Activated T-cell treated with anti-CD3 and anti-CD28 coated beads for 1 hour (primary cell): ENCODE measurements at places on chromosomes 4 and X.

DNA sequence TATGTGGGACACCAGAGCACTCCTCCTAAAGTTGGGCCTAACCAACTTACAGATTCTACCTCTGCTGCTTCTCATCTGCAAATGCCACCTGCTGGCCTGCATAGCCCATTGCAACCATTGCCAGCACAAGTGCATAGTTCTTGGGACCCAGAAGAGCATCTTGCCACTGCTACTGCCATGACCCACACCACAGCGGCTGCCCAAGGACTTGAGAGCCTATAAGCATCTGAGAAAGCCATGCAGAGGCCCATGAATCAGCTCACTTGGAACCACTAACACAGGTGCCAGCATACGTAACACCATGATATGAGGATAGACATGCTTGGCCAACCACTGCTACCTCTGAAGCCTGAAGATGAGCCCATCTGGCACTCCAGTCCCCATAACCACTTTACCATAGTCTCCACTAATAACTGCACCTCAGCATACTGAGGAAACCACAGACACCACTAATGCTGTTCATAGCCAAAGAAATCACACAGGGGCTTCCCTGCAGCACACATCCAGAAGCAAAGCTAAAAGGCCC, 258.1 kb upstream of the AGTR2 start:
- DNase-seq, result no peak

DNA sequence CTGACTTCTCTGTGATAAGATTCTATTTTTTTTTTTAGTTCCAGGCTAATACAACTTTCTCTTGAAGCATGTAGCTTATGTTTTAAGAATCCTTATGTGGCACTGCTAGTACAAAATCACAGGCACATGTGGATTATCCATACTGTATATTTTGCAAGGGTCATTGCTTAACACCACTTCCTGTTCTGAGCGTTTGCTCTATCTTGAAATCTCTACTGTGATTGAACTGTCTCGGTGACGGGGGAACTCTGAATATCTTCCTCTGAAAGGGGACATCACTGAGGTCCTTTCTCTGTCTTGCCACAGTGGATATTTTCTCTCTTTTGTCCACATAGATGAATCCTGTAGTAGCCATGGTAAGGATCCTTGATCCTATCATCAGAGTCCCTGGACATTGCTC, 2.1 kb upstream of the WFS1 start:
- DNase-seq, result no peak

- DNase-seq, result no peak
Observed at GRCh38 chr4:170420255-170420693, 330.5 kb upstream of the AADAT start.

DNA sequence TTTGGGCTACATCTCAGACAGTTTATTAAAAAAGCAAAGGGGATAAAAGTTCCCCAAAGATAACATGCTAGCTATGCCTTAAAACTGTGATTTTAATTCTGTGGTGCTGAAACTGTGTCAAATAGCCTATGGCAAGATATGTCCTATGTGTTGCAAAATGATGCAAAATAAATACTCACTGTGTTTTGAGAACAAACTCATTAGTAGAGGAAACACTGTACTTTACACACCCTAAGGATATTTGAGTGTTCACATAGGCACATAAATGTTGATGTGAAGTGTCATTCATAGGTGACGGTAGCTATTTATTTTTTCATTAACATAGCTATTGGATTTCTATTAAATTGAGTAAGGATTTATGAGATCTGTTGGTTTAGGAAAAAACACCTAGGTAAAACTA, 351.9 kb downstream of the FAT4 start:
- DNase-seq, result no peak

- no peak for DNase-seq
Observed at GRCh38 chrX:136307471-136307870, 6.7 kb downstream of the ADGRG4 start.

GRCh38 chr4:8674311-8674885, 81.8 kb downstream of the CPZ start:
- DNase-seq, result no peak

DNA sequence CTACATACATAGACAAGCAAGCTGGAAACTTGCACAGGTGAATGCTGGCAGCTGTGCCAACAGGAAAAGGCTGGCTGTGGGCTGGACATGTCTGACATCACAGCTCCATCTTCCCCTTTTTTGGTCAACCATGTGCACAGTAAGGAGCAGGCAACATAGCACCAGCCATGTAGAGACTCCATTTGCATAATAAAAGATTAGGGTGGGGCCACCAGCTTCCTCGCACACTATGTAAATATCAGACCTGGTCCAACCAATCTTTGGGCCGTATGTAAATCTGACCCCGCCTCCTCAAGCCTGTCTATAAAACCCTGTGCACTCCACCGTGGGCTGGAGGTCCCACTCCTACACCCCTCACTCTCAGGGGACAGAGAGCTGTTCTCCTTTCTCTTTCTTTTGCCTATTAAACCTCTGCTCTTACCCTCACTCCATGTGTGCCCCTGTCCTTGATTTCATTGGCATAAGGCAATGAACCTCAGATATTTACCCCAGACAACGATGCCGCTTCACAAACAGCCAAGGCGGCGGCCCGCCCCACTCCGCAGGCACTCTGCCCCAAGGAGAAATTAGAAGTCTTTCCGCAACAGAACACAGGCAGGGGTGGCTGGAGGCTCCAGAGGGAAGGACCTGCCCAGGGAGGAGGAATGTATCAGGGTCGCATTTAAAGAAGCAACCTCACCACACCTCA, 862.2 kb downstream of the TRIML1 start:
- no peak for DNase-seq

- DNase-seq, result no peak
Observed at GRCh38 chrX:1262369-1262768, 6.2 kb upstream of the CSF2RA start.

DNA sequence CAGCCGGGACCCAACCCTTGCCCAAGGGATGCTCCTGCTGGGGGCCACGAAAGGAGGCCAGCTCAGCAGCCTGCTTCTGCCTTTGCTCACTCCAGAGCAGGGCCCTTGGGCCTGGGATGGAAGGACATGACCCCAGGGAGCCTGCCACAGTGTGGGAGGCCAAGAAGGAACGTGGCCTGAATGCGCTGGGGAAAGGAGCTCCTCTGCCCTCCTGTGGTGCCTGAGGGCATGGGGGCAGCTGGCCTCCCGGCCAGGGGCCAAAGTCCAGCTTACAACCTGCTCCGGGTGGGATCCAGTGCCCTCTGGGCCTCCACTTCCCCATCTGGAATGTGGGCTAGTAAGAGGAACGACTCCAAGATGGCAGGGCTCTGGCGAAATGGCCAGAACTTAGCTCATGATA, 2.0 kb upstream of the ATP2B3 start:
- no peak for DNase-seq

GRCh38 chr4:2036327-2036726, 22.8 kb upstream of the NAT8L start:
- no peak for DNase-seq

- no peak for DNase-seq
Observed at GRCh38 chr4:153161226-153161963, 42.8 kb upstream of the TRIM2 start.

DNA sequence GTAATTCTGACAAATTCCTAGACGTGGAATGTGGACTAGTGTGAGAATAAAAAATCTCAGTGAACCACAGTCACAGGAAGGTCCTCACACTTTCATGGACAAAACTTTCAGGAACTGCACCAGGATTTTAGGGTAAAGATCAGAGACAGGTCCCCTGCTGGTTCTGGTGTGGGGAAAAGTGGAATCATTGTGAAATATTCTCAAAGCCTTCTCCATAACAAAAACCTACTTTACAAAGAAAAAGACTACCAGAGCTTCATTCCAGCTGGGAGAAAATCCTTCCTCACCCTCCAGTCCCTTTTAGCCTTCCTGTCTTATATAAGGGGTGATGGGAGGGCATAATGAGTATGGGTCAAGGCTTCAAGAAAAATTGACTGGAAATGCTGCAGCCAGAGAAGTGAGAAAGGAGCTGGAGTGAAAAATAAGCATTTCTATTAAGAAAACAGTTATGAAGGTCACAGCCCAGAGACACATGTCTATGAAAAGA, 325.8 kb downstream of the ARAP2 start:
- DNase-seq, result no peak

DNA sequence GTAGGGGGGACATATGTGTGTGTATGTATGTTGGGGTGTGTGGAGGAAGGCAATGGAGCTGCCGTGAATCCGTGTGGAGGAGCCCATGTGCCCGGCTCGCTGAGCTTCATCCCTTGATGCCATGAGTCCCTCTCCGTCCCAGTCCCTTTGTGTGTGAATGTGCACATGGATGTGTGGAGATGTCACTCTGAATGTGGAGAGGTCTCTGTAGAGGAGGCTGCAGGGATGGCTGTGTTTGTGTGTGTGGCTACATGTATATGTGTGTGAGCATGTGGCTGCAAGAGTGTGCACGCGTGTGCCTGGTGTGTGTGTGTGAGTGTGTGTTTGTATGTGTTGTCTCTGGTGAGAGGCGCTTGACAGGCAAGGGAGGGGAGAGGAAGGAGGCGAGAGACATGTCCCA, 1.3 kb downstream of the DLG3 start:
- DNase-seq, result no peak

- DNase-seq, result no peak
Observed at GRCh38 chr4:70945046-70945445, 42.9 kb downstream of the MOB1B start.

DNA sequence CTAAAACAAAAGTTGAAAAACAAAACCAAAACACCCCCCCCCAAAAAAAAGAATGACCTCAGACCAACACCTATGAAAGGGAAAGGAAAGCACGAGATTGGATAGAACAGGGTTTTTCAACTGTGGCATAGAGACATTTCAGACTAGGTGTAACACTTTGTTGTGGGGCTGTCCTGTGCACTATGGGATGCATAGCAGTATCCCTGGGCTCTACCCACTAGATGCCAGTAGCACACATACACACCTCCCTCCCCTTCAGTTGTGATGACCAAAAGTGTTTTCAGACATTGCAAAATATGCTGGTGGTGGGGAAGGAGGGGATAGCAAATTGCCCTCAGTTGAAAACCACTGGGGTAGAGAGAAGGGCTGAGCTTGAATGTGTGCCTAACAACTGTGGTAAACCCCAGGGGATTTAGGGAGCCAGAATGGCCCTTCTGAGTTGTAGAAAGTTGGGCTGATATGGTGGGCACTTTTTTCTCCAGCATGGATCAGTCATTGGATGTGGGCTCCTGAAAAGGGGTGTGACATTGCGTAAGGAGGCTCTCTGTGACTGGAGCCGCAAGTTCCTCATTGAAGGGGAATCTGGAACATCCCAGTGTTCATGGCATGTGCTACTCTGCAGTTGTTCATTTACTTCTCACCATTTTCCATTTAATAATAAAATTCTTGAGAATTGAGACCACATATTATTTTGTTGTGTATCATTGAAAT, 8.8 kb upstream of the GEMIN8 start:
- DNase-seq, result no peak

- DNase-seq, result no peak
Observed at GRCh38 chrX:111743316-111743715, 62.3 kb downstream of the ALG13 start.

- no peak for DNase-seq
Observed at GRCh38 chr4:1215141-1216075, 33.5 kb downstream of the CTBP1 start.

- no peak for DNase-seq
Observed at GRCh38 chr4:113607147-113607720, 154.3 kb downstream of the CAMK2D start.

DNA sequence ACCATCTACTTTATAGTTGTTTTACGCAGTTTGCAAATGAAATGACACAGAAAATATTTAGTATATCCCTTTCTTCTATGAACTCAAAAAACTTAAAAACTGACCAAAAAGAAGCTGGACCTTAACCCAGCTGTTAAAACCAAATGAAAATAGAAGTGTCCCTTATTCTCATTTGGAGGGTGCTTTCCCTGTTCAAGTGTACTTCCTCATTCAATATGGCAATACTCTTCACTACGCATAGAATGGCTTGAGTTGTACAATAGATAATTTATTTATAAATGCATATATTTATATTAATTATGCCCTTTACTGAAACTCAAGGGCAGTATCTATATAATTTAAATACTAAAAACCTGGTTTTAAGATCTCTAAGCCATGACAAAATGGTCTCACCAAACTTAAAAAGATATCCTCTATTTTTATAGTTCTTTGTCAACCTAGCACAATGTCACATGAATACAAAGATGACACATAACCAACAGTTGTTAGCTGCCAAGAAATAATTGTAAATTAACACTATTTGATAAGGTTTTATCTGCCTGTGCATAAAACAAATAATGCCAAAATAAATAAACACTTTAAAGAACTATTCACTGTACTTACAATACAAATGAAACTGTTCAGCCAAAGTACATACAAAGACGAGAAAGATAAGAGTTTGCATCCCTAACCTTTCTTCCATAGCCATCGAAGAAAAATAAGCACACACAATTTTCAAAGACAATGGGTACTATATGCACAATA, 25.2 kb downstream of the YTHDC1 start:
- DNase-seq, result no peak
